ENCODE measurements at places on chromosomes 1 and 21.

DNA sequence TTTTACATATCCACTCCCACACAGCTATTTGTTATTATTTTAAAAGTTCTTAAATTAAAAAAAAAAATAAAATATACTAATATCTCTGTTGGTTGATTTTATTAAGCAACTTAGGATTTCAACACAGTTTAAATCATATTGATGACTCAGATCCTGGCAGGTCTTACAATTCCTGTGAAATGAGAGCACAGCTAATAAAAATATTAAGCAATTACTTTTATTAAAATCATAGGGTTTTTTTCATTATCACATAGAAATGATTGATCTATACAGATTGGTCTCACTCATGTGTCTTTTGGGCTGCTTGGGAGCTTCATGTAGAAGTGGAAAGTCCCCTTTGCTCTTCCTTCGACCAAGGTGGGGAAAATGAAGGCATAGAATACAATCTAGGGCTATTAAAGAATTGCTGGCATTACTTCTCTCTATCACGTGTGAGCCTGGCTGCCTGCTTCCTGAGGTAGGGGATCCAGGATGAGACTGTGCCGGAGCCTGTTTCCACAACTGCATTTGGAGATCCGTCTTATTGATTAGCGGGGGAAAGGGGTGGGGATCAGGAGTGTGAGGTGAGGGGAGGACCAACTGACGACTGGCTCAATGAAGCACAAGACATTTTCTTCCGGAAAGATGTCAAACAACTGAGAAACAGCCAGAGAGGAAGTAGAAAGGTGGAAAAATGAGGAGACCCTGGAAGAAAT lies 858.0 kb downstream of the USP25 start:
- no peak for DNase-seq

- no peak for DNase-seq
These were observed 18.6 kb downstream of the AK2 start for GRCh38 chr1:33018112-33018511.

DNA sequence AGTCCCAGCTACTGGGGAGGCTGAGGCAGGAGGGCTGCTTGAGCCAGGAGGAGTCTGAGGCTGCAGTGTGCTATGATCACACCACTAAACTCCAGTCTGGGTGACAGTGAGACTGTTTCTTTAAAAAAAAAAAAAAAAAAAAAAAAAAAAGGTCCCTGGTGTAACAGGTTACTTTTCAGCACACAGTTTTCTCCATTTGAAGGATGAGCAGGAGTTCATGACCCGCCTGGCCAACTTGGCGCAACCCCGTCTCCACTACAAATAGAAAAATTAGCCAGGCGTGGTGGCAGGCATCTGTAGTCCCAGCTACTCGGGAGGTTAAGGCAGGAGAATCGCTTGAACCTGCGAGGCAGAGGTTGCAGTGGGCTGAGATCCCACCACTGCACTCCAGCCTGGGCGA lies 12.4 kb downstream of the HNRNPR start:
- DNase-seq = no peak

- no peak for DNase-seq
These were observed 342.1 kb downstream of the DSCAM start for GRCh38 chr21:40504825-40505224.

DNA sequence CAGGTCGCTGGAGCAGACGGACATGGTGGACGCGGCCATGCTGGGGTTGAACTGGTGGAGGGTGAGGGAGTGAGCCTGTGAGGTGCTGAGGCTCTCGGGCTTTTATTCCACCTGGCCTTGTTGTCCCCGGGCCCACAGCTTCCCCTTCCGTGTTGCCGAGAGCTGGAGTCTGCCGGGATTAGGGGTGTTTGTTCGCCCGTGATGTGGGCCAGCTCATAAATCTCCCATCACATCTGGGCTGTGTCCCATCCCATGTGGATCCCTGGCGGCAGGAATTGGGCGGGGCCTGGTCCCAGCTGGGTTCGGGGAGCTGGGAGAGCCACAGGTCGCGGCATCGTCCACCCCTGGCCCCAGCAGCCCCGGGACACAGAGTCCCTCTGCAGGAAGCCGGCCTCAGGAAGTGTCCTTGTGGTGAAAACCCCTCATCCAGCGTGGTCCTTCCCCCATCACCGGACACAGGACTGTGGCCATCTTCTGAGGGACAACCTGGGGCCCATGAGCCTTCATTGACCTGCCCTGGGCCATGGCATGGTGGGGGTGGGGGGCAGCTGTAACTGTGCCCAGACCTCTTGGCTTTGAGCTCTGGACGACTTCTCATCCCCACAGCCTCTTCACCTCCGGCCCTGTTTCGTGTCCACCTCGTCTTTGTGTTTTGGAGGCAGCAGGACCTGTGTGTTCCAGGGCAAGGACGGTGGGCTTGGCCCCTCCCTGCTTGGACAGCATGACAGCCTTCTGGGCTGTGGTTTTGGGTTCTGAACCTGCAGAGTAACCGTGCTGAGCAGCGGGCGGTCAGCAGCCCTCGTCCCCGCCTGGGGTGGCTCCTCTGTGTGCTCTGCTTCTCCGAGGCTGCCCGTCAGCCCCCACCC lies at the start of gene KRTAP10-6:
Gene KRTAP10-6 (minus strand): TSS at position 60 of the 866 bp plus-strand sequence. CDS start 21 bp downstream, at position 39.
- DNase-seq = no peak

DNA sequence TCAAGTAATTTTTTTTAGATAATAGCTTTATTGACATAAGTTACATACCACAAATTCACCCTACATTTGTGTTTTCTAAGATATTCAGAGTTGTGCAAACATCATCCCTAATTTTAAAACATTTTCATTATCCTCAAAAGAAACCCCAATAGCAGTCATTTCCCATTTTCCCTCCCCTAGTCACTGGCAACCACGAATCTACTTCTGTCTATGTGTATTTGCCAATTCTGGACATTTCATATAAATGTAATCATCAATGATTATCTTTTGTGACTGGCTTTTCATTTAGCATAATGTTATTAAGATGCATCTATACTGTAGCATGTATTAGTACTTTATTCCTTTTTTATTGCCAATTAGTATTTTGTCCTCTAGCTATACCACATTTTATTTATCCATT lies 88.8 kb upstream of the SLFNL1 start:
- no peak for DNase-seq

GRCh38 chr1:56229186-56229585 lies 350.2 kb downstream of the PLPP3 start:
- peak; percentile 40 for DNase-seq

- no peak for DNase-seq
These were observed 42.4 kb upstream of the IL19 start for GRCh38 chr1:206727981-206728696.

- DNase-seq = peak; percentile 74
These were observed 49.4 kb downstream of the H3-3A start for GRCh38 chr1:226111883-226112261.

GRCh38 chr1:229136822-229137221 lies 134.1 kb upstream of the RAB4A start:
- no peak for DNase-seq

- no peak for DNase-seq
These were observed 91.2 kb downstream of the LMX1A start for GRCh38 chr1:165265196-165265838.

DNA sequence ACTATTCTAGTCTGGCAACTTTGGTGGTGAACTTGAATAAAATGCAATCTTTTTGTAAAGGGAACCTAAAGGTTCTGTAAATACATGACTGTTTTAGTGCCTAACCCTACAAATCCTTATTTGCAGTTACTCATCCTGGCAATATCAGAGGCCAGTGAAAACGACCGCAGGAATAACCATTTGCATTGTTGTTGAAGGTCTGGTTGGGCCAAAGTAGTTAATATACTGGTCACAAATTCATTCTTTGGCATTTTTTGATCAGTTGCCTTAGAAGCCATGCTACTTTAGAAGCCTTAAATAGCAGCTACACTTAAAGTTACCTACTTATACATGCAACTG lies 93.7 kb downstream of the AHCTF1 start:
- DNase-seq = no peak

GRCh38 chr1:25936947-25937346 lies 30.7 kb upstream of the STMN1 start:
- DNase-seq = no peak

- peak; percentile 77 for DNase-seq
These were observed 15.4 kb downstream of the EFNA3 start for GRCh38 chr1:155093911-155094621.

DNA sequence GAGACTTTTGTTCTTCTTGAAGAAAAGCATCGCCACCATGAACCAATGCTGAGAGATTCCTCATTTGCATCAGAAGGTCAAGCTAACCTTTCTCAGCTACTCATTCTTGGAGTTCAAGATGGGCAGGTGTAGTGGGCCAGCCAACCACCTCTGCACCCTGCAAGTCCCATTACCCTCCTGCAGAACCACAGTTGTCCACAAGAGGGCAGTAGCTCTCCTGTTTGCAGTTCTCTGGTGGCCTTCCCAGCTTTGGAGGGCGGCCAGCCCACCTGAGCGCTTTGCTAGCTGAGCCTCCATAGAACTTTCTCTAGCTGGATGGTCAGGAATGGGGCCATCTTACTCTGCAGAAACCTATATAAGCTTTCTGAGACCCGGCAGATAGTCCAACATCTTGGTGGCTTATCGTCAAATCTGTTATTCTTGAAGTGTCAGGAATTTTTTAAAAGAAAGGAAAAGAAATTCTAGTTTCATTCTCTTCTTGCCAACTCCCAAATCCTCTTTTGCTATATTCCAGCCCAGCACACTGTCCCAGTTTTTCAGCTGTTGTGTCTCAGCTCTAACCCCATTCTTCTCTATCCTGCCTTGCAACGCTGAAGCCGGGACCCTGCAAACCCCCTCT lies 11.0 kb upstream of the LMX1A start:
- DNase-seq = peak; percentile 83

GRCh38 chr1:114558544-114558943 lies 22.9 kb downstream of the BCAS2 start:
- DNase-seq = no peak

DNA sequence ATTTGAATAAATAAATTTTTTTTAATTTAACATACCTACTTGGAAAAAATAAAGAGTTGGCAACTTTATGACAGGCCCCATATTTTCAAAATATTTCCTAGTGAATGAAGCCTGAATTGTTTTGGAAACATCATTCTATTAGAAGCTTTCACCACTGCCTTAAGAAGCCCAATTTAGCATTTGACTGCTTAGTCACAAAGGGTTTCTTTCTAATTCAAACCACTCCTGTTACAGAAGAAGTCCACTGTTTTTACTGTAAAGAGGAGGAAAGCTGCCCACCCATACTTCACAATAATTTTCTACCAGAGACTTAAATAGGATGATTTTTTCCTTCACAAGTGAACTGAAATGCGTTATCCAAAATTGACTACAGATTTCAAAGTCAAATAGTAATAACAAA lies 534.6 kb upstream of the PTBP2 start:
- no peak for DNase-seq

GRCh38 chr1:51576085-51576444 lies 40.8 kb upstream of the OSBPL9 start:
- DNase-seq = no peak

DNA sequence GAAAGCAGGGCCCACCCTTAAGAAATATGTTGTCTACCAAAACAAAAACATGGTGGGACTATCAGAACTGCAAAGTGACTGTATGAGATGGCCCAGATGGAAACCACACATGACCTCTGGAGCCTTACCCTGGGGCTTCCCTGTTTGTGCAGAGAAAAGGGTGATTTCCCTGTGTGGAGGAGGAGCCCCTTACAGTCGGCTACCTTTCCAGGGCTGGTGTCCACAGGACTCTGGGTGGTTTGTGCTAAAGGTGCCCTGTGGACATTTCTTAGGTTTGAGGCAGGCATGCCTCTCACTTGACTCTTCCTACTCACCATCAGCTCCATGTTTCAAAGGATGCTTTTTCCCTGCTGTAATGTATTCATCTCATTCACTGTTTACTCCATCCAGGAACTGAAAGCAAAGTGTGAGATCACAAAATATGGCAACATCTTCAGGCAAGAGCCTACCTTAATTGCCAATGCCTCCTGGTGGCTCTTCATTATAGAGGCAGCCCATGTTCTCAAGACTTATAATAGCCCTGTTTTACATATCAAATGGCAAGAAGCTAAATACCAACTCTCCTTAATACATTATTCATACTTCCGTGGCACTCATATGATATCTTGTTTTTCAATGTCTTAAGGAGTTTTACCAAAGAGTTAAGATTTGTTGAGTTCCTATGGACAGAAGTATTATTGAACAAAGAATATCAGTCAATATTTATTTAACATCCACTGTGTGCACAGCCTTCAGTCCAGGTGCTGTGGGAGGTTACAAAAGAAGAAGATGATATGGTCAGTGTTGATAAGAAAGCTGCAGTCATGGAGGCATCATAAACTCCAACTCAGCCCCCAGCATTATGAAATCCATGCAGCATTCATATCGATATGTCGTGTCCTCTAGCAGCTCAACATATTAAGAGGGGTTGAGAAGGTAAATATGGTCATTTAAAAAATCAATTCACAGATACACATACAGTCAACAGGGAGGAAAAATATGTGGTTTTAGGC lies 15.5 kb upstream of the TFF3 start:
- no peak for DNase-seq

GRCh38 chr1:151147665-151148064 lies 1.2 kb upstream of the SEMA6C start:
- no peak for DNase-seq

GRCh38 chr1:21951226-21951870 lies 14.2 kb upstream of the HSPG2 start:
- no peak for DNase-seq

- no peak for DNase-seq
These were observed 155.3 kb downstream of the ADSS2 start for GRCh38 chr1:244296447-244296846.

DNA sequence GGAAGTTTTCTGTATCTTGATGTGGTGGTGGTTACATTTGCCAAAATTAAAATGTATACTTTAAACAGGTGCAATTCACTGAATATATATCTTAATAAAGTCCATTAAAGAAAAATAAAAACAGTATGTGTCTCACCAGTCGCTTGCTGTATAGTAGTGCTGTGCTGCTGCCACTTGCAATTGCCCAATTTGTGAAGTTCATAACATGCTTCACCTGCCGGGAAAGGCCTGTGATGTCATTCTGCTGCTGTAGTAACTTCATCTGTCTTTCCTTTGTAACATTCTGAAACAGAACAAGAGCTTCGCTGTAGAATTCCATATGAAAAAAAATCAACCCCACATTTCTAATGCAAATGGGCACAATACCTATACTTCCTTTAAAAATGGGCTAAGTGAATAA lies 83.4 kb downstream of the TRIM33 start:
- DNase-seq = no peak

- DNase-seq = peak; percentile 66
These were observed 53.8 kb upstream of the BCL10 start for GRCh38 chr1:85330214-85330631.

DNA sequence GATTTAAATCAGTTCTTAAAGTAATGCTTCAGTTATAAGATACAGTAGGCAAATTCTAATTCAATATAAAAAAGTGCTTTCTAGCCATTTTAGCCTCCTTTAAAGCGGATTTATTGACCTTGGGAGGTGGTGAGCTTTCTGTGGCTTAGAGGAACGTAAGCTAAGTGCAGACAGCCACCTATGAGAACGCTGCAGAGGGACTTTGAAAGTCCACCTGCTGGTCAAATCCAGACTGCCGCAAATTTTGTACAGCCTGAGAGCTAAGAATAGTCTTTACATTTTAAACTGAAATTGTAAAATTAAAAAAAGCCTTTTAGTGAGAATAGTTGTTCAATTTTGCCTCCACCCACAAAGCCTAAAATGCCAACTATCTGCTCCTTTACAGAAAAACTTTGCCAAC lies 67.0 kb upstream of the SSX2IP start:
- no peak for DNase-seq

GRCh38 chr21:23639721-23640120 lies 1967.6 kb downstream of the MRPL39 start:
- no peak for DNase-seq

GRCh38 chr1:196071447-196071846 lies 536.8 kb downstream of the KCNT2 start:
- DNase-seq = no peak

- DNase-seq = no peak
These were observed 26.2 kb upstream of the CAP1 start for GRCh38 chr1:40014253-40014706.

GRCh38 chr1:209176866-209177430 lies 406.6 kb upstream of the CAMK1G start:
- DNase-seq = no peak

All from right hindlimb (tissue), 1 donor.